ENCODE measurements at places on chromosomes 4 and X.

DNA sequence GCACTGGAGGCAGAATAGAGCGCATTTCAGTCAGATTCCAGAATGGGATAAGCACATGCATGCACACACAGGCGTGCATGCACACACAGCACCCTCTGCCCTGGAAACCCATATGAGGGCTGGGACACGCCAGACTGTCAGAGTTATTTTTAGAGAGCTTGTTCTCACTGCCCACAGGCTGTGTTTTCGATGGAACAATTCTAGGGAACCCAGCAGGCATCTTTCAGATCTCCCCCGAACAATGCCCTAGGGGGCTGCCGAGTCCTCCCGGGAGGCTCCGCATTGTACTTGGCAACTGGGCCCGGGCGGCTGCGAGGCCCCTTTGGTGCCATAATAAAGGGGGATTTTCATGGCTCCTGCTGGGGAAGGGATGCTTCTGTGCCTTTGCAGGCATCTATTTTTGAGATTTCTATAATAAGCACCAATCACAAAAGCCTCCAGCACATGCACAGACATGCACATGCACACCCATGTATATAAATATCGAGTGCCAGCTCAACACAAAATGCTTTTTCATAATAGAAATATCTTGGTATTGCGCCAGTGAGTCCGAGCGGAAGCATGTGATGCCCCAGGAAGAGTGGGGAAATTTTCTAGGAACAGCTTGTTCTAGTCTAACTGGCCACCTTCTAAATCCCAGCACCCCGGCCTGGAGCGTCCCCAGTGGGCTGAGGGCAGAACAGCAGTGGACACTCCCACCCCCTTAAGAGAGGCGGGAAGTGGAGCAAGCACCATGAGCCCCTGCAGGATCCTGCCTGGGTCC, 88.5 kb downstream of the PHKA2 start:
- no peak for DNase-seq

DNA sequence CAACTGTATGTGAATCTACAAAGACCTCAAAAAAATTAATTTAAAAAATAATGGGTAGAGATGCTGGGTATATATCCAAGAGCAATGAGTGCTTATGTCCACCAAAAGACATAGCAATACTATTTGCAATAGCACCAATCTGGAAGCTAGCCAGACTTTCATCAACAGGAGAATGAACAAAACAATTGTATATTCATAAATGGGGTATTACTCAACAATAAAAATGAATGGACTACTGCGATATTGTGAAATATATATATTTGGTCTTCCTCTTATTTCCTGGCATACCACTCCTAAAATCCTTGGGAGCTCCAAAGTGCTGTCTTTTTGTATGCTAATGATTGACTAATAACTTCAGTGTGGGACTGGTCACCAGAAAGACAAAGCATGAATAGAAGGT, 77.5 kb downstream of the MSN start:
- no peak for DNase-seq

GRCh38 chr4:162011089-162011488, 152.7 kb downstream of the FSTL5 start:
- DNase-seq, result no peak

- no peak for DNase-seq
These were observed 723.9 kb downstream of the FAT4 start for GRCh38 chr4:126038502-126039144.

DNA sequence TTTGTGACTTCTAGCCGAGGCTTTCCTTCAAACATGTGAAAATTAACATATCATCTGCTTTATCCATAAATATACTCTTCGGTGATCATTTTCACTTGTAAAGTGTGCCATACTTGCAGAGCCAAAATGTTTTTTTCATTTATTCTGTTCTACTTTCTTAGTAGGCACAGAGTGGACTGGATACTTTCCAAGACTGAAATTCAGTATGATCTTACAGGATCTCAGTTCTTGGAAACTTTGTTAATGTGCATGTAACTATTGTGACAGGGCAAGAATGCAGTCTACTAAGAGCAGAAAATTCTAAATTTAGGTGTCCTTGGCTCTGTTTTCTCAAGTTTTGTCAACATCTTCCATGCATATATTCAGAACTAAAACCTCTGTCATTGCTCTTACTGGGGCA, 284.9 kb downstream of the TEX13A start:
- DNase-seq, result no peak

DNA sequence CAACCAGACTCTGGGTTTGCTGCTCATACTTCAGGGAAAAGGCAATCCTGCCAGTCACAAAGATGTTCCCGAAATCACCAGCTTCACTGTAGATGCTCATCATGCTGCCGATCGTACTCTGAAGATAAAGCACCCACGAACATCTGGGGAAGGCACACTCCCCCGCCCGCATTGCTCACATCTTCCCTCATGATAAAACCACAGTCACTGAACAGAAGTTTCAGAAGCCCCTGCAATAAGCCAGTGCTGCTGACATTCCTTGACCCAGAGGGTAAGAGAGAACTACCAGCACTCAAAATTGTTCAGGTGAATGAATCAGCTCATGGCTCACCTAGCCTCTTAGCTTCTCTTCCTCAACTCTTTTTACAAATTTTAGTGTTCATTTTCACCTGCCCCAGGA, 43.1 kb downstream of the SRPX2 start:
- no peak for DNase-seq

DNA sequence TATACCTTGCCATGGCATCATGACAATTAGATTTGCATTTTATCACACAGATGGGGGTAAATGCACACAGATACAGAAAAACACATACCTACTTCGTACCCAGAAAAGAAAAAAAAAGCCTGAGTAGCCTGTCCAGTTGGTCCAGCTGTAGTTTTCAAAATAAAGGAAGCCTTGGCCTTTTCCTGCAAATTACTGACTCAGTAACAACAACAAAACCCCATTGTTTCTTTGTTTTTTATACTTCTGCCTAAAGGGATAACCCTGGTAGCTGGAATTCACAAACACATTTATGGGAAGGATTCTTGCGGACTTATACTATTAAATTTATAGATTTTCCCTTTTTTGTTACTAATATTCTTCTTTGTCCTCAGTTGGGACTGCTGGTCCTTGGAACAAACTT, 156.4 kb upstream of the PCDH10 start:
- no peak for DNase-seq

DNA sequence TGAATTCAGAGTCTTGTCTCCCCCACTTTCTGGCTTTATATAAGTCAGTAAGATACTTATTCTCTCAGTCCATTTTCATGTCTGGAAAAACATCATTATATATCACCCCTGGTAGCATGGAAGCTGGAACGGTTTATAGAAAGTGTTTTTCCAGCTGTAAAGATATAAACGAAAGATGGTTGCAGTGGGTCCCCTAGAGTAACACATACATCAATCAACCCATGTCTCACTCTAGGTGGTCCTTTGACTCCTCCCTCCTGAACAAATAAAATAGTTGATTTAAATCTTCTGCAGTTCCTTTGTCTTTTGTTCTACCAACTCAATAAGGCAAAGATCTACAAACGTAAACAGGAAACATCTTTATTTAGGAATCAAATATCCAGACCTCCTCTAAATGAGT, 1306.1 kb upstream of the TENM3 start:
- DNase-seq, result no peak

DNA sequence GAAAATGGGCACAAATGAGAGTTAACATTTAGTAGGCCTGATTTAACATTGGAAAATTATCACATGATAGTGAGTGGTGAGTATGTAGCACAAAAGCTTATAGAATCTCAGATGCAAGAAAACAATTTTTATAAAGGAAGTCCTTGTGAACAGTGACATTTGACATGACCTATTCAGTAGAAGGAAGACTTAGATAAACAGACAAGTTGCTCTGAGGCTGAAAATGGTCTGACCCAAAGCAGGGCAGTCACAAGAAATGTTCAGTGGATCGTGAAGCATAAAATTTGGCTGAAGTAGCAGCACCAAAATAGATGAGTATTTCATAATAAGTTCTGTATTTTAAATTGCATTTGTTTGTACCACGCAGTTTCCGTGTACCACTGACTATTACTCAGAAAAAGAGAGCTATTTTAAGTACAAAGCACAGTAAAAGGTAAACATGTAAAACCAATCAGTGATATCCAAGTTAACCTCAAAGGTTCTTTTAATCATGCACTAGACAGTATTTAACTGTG, 605.7 kb upstream of the PABPC4L start:
- DNase-seq, result no peak

DNA sequence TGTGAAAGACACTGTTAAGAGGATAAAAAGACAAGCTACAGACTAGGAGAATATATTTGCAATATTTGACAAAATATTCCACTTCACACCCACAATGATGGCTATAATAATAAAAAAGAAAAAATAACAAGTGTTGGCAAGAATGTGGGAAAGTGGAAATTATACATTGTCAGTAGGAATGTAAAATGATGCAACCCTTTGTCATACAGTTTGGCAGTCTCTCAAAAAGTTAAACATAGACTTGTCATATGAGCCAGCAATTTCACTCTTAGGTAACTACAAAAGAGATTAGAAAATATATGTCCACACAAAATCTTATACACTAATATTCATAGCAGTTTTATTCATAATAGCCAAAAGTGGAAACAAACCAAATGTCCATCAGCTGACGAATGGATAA, 5.2 kb upstream of the RADX start:
- no peak for DNase-seq

- DNase-seq, result no peak
These were observed 108.3 kb downstream of the AGTR2 start for GRCh38 chrX:116278826-116279225.

GRCh38 chr4:38177035-38177546, 216.9 kb downstream of the PTTG2 start:
- peak; percentile 17 for DNase-seq

DNA sequence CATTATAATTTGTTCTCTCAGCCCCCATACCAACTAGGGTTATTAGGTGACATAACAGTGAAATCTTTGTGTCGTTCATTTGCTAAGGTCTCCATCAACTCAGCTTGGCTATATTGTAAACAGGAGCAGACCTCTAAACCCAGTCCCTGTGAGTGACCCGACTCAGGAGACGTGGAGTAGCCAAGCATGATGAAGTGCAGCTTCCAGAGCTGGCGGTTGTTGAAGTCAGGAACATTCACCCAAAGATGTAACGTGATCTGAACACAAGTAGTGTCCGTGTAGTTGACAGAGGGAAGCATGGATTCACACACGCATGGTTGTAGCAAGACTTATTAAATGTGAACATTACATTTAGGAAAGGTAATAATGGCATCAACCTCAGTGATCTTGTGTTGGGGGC, 102.3 kb downstream of the FAM193A start:
- DNase-seq, result no peak

- DNase-seq, result no peak
These were observed 33.4 kb upstream of the KCNE5 start for GRCh38 chrX:109658391-109658790.

DNA sequence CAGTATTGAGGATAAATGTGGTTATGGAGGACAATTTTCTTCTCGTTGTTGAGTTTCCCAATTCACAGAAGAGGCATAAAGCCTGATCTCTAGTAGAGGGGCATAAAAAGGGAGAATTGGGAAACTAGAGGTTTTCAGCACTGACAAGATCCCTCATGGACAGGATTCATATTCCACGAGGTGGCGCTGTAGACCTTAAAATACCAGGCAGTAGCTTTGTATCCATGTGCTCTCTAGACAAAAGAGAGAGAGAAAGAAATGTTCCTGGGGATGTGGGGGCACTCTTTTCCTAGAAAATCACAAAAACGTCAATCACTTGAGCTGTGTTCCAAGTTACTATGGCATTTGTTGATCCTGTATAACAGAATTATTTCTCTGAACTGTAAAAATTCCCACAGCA, 128.3 kb downstream of the MAGEE1 start:
- no peak for DNase-seq

DNA sequence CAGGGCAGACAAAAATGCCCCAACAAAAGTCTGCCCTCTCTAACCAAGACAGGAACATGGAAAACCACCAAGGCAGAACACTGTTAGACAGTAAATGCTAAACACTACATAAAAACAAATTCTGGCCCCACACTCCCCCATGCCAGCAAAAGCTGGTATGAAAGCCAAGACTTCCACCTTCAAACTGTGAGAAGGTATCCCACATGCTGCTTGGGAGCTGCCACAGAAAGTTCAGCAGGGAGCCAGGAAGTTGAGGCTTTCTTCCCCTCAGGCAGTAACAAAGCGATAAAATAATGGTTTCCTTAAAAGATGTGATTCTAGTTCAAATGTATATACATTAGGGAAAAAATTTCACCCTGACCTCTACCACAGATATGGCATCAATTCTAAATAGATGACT, 770.4 kb upstream of the NDST4 start:
- DNase-seq, result no peak

GRCh38 chr4:121792966-121793365, 8.2 kb upstream of the EXOSC9 start:
- no peak for DNase-seq

- no peak for DNase-seq
These were observed 208.8 kb downstream of the COX18 start for GRCh38 chr4:72860766-72861165.

DNA sequence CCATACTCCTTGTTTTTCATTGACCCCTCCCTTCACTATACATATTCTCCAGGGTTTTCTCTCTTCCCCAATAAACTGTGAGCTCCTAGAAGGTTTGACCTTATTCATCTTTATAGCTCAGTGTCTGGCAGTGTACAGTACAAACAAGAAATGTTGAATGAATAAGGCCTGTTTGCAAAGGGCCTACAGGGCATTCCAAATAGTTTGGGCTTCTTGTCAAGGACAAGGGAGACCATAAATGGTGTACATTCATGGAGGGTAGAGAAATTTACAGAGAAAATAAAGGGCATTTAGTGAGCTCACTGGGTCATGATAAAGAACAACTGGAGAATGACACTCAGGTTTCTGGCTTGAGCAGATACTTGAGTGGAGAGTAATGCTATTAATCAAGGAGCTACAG, 47.5 kb upstream of the EIF1AX start:
- DNase-seq, result no peak

DNA sequence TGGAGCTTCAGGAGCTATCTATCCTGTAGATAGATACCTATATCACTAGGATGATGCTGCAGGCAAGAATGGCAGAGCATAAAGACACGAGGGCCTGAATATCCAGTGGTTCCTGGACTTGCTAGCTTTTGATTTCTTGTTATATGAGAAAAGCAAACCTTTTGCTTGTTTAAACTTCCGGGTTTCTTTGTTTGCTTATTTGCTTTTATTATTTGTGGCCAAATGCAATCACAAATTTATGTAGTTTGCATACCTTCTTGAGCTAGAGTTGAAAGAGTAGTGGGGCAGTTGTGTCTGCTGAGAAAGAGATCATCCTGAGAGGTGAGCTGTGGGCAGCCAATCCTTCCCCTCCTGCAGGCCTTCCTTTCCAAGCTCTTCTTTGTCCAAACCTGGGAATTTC, 245.7 kb downstream of the AR start:
- no peak for DNase-seq

GRCh38 chr4:153114771-153115321, 89.4 kb upstream of the TRIM2 start:
- no peak for DNase-seq

GRCh38 chrX:107135049-107135964, 16.7 kb upstream of the RBM41 start:
- no peak for DNase-seq

- DNase-seq, result no peak
These were observed 149.4 kb downstream of the TSPAN5 start for GRCh38 chr4:98508829-98509598.
